ENCODE measurements at places on chromosomes 3 and 15. TPM values are rescaled to one million over a fixed set of nuclear protein-coding genes. Genes with fewer than 3 reads are reported as not detected.

IQCF5 gene
- total RNA-seq, result not detected

CELSR3 gene
- 2.2 TPM for total RNA-seq

CLCN2 gene
- total RNA-seq, result 5.1 TPM

PDZRN3 gene
- total RNA-seq, result 174 TPM

LSAMP gene
- 20.7 TPM for total RNA-seq

NEK10 gene
- 7.4 TPM for total RNA-seq

CTXN2 gene
- total RNA-seq, result not detected

UTS2B gene
- total RNA-seq, result not detected

NUSAP1 gene
- 3.2 TPM for total RNA-seq

PLSCR4 gene
- 43.2 TPM for total RNA-seq

GPR156 gene
- not detected for total RNA-seq

KBTBD13 gene
- not detected for total RNA-seq

SERPINI2 gene
- total RNA-seq, result not detected

ZNF860 gene
- total RNA-seq, result not detected

OR5H15 gene
- total RNA-seq, result not detected

TAGLN3 gene
- total RNA-seq, result not detected

Measured in stomach (tissue), 19 donors.